ENCODE measurements at places on chromosomes 2 and 18. TPM values are rescaled to one million over a fixed set of nuclear protein-coding genes. Genes with fewer than 3 reads are reported as not detected.

The HOXD12 gene
- total RNA-seq, result not detected

The UGT1A5 gene
- total RNA-seq, result not detected

The KCNIP3 gene
- 2.4 TPM for total RNA-seq

The MEP1B gene
- 0.07 TPM for total RNA-seq

The PSMG2 gene
- total RNA-seq, result 69.6 TPM

The DES gene
- 0.06 TPM for total RNA-seq

The GALNT3 gene
- total RNA-seq, result not detected

The CFAP221 gene
- total RNA-seq, result 0.32 TPM

The MOGAT1 gene
- total RNA-seq, result not detected

The NTSR2 gene
- total RNA-seq, result not detected

Data from A549 treated with CORT108297 at 1 μM for 4 hours (cell line).